ENCODE measurements at places on chromosomes 11 and 22.

DNA sequence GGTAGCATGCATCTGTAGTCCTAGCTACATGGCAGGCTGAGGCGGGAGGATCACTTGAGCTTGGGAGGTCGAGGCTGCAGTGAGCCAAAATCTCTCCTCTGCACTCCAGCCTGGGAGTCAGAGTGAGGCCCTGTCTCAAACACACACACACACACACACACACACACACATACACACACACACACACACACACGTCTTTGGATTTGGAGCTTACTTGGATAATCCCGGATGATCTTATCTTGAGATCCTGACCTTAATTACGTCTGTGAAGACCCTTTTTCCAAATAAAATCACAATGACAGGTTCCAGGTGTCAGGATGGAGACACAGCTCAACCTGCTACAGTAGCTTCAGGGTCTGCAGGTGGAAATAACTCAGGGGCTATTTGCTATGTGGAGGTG lies 1.1 kb downstream of the UPB1 start:
- DNase-seq = no peak

DNA sequence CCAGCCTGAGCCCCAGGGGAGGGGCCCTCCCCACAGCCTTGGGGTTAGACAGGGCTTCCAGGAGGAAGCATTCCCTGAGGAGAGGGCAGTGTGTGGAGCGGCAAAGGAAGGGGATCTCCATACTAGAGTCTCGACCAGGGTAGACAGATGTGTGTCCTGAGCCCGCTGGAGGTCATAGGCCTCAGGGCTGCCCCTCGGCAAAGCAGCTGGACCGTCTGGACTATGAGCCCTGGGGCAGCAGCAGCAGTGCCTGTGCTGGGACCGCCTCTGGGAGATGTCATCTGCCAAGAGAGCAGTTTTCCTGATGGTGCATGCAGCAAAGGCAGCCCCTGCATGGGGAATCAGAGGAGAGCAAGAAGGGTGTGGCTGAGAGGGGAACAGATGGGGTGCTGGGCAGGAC lies 20.8 kb upstream of the TCF20 start:
- DNase-seq = no peak

- DNase-seq = no peak
Observed at GRCh38 chr11:117376517-117376916, 48.9 kb downstream of the CEP164 start.

DNA sequence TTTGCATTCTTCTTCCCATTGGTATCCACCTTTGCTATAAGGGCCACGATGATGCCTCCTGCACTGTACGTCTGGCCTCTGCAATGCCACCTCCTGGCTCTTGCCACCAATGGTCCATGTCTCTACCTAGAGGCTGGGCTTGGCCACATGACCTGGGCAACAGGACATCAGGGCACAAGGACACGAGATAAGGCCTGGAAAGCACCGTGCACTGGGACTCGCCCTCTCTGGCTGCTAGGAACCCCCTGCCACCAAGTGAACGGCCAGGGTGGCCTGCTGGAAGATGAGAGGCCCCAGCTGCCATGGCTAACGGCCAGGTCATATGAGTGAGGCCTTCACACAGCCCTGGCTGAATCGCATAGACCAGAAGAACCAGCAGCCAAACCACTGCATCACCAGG lies 87.4 kb downstream of the TRMU start:
- DNase-seq = no peak

DNA sequence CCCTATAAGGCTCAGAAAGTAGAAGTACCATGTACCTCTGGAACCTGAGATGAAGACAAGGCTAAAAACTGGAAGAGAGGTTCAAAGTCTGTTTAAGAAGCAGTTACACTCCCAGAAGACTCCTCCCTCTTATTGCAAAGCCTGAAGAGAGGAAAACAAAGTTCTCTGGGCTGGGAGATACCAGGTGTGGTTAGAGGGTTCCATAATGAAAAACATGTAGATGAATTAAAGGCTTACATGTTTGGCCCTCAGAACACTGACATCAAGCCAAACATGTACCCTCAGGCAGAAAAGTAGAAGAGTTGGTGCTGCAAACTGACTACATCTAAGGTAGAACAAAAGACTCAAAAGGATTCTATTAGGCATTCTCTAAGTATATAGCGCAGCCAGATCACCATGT lies 205.3 kb downstream of the TTC28 start:
- DNase-seq = no peak

DNA sequence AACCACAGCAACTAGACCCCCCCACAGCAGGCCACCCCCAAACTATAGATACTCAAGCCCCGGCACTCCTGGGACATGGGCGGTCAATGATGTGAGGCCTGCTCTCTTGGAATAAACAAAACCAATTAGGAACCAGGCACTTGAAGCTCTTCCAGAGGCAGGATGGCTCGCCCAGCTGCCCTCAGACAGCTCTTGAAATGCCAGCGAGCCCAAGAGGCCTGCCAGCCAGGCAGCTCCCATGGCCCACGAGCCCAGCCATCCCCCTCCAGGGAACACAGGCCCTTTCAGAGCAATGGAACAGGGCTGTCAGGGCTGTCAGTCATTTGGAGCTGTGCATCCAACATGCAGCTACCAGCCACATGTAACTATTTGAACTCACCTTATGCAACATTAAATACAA lies 34.0 kb upstream of the TFIP11 start:
- DNase-seq = no peak
